ENCODE measurements at places on chromosomes 3 and 15. TPM values are rescaled to one million over a fixed set of nuclear protein-coding genes. Genes with fewer than 3 reads are reported as not detected.

The SPTBN5 gene
- not detected for total RNA-seq

The SLC27A2 gene
- total RNA-seq: 2.1 TPM

The CCDC13 gene
- total RNA-seq: not detected

The RTP4 gene
- total RNA-seq: not detected

The TGM4 gene
- 0.04 TPM for total RNA-seq

The IGSF11 gene
- total RNA-seq: 4.1 TPM

The TMEM207 gene
- total RNA-seq: not detected

The SCAANT1 gene
- not detected for total RNA-seq

DNA sequence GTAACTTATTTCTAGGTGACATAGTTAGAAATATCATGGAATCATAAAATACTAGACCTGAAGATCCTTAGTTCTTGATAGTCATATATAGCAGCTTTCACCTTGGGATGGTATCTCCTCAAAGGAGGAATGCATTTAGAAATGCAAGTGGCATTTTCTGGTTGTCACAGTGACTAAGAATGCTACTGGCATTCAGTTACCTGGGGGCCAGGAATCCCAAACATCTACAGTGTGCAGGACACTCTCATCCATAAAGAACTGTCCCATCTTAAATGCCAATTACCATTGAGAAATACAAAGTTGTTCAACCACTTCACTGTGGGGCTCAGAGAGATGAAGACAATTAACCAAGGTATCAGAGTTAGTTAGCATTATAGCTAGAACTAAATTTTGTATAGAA lies 36.7 kb downstream of the MYH15 start:
- H3K4me1 ChIP-seq: peaks cover 7% of the 10 kb centered on the region
- H3K36me3 ChIP-seq: no peaks in the 10 kb centered on the region
- no peaks in the 10 kb centered on the region for H3K27me3 ChIP-seq
- DNase-seq: no peak

DNA sequence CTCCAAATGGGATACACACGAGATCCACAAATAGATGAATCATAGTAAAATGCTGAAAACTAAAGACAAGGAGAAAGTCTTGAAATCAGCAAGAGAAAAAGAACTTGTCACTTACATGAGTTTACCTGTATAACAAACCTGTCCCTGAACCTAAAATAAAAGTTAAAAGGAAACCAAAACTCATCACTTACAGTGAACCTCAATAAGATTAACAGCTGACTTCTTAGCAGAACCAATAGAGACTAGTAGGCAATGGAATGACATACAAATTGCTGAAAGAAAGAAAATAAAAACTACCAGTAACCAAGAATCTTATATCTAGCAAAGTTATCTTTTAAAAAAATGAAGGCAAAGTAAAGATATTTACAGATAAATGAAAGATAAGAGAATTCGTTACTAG lies 27.4 kb downstream of the SEC22A start:
- H3K4me1 ChIP-seq: no peaks in the 10 kb centered on the region
- H3K36me3 ChIP-seq: peaks cover 11% of the 10 kb centered on the region
- no peaks in the 10 kb centered on the region for H3K27me3 ChIP-seq

GRCh38 chr3:170128259-170128976 lies 53.1 kb downstream of the PHC3 start:
- DNase-seq: no peak
- H3K4me3 ChIP-seq: no peak overlapping the region
- H3K36me3 ChIP-seq: peaks cover 16% of the 10 kb centered on the region
- H3K27me3 ChIP-seq: no peaks in the 10 kb centered on the region

DNA sequence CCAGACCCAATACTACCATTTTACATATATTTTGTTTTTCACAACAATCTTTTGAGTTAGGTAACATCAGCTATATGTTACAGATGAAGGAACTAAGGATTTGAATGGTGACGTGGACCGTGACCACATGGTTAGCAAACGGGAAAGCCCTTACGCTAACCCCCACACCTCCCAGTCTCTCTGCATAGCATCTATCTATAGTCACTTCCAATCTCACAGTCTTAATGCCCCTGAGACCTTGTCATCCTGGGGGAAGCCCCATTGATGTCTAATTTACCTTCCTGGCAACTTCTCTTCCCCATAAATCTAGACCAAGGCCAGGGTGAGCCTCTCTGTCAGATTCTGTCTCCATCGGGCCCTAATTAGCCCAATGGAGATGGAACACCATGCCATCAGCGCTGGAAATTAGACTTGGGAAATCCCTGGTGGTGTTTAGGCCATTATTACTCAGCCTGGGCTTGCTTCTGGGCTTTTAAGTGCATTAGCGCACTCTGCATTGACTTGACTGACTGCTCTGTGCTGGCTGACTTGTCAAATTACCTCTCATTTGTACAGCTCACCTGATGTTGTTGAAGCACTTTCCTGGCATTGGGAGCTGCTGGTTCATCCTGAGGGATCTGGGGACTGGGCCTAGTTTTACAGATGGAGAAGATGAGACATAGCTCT lies 34.0 kb upstream of the SH3GL3 start:
- H3K27ac ChIP-seq: no peak overlapping the region
- no peaks in the 10 kb centered on the region for H3K36me3 ChIP-seq
- no peaks in the 10 kb centered on the region for H3K27me3 ChIP-seq
- no peak for DNase-seq
- no peak overlapping the region for H3K4me3 ChIP-seq

DNA sequence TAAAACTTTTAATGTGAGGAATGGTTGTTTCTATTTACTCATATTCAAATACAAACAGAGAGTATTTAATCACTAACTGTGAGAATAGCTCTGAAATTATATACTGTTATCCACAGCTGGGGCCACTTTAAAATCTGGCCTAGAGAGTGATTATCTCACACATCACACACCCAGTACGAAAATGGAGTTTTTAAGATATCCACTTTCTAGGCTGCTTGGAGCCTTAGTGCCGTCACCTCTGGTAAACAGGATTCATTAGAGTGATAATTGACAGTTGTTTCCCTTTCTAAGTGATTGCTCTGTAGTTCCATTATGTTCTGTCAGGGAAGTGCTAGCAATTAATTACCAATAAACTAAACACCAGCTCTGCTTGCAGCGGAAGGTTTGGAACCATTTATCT lies 942.4 kb downstream of the FHIT start:
- H3K27me3 ChIP-seq: no peaks in the 10 kb centered on the region
- no peak for DNase-seq
- no peak overlapping the region for H3K4me3 ChIP-seq
- H3K27ac ChIP-seq: no peak overlapping the region
- H3K36me3 ChIP-seq: no peaks in the 10 kb centered on the region
- H3K4me1 ChIP-seq: peaks cover 3% of the 10 kb centered on the region

DNA sequence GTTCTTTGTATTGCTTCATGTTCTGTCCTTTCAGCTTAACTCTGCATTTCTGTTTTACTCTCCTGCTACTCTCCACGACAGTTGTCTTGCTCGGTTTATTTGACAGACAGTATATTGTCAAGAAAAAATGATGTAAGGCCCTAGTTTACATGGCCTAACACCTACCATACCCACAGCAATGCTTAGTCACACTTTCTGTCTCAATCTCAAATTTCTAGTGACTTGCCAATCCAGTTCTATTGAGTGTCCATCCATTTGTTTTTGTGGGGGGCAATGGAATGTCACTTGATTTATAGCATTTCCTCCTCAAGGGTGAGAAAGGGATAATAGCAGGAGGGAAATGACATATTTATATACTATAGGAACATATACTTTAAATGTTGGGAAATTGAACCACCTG lies 676.2 kb downstream of the NAALADL2 start:
- H3K4me1 ChIP-seq: no peaks in the 10 kb centered on the region
- no peak overlapping the region for H3K4me3 ChIP-seq
- H3K36me3 ChIP-seq: no peaks in the 10 kb centered on the region

DNA sequence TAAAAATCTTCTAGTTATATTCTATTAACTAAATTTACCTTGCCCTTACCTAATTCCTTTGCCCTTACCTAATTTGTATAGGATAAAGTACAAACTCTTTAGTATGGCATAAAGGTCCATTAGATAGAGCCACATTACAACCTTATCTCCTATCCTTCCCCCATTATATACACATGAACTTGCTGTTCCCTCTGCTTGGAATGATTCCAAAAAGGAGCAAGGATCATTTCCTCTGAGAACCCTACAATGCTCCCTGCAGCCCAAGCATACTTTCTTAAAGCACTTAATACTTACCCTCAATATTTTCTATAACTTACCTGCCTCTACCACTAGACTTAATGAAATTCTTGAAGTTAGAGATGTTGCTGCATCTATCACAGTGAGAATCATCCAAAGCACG lies 118.9 kb upstream of the CCDC54 start:
- no peaks in the 10 kb centered on the region for H3K27me3 ChIP-seq
- no peaks in the 10 kb centered on the region for H3K36me3 ChIP-seq
- H3K4me3 ChIP-seq: no peak overlapping the region
- H3K4me1 ChIP-seq: no peaks in the 10 kb centered on the region
- H3K27ac ChIP-seq: no peak overlapping the region
- DNase-seq: no peak

- no peaks in the 10 kb centered on the region for H3K36me3 ChIP-seq
- H3K27ac ChIP-seq: no peak overlapping the region
- H3K27me3 ChIP-seq: no peaks in the 10 kb centered on the region
- no peak for DNase-seq
- no peak overlapping the region for H3K4me3 ChIP-seq
Measured at GRCh38 chr3:193879864-193880242, 256.1 kb upstream of the HES1 start.

DNA sequence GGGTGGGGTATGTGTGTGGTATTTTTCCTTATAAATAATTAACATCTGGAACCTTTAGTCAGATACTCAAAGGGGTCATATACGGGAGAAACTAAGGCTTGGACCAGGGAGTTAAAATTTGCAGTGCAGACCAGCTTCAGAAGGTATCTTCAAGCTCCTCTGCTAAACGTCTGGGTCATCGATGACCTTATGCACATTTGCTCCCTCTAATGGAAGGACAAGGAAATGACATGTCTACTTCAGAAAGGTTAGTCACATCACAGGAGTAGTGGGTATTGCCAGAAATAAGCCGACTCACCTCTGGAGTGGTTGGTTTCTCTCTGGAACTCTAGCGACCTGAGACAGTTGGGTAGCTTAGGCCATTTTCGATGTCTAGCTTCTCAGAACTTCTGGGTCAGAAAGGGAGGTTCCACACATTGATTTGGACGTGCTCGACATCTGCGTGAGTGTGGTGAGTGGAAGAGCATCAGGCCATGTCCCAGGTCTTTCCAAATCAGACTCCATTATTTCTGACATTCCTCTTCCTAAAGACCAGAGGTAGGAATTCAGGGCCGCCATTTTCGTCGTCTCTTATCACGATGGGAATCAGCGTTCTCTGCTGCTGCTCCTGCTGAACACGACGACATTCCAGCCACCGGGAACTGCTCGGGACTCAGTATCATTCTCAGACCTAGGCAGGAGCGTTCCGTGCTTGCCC lies 31.8 kb upstream of the RASA2 start:
- peak; percentile 74 for DNase-seq
- no peak overlapping the region for H3K4me3 ChIP-seq
- no peaks in the 10 kb centered on the region for H3K4me1 ChIP-seq
- no peaks in the 10 kb centered on the region for H3K36me3 ChIP-seq
- no peak overlapping the region for H3K27ac ChIP-seq
- H3K27me3 ChIP-seq: no peaks in the 10 kb centered on the region

DNA sequence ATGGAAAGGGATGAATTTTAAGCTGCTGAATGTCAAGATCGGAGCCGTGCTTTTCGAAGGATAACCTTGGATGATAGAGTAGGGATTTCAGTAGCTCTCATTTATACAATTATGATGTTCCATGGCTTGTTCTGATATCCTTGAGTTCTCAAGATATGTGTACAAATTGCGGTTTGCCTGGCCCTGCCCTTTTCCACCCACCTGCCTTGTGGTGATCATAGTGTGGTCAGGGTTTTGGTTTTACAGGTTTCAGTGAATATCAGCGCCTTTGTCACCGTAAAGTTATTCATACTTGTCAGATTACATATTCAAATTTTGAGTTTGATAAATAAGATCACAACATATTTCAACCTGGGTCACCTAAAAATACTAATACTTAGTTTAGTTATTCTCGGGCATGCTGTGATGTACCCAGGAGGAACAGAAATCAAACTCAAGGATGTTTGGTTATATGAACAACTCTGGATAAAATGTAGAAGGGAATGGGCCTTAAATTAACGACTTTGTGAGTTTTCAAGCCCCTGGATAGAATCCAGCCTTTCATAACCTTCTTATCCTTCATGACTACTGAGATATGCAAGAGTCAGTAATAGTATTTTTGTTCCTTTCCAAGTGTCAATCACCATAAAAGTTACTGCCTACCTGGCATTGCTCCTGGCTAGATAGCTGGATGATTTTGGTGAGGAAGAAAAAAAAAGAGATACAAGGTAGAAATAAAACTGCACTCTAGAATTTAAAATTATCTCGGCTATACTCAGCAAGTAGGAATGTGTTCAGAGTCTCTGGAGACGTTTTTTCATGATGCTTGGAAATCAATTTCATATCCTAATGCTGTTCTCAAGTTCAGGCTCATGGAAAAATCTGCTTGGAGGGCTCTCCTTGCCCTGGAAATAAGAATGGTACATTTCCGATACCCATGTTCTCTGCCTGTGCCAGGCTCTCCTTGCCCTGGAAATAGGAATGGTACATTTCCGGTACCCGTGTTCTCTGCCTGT lies 209.2 kb upstream of the TPRG1 start:
- H3K4me3 ChIP-seq: no peak overlapping the region
- no peaks in the 10 kb centered on the region for H3K27me3 ChIP-seq
- no peak overlapping the region for H3K27ac ChIP-seq
- H3K4me1 ChIP-seq: peaks cover 4% of the 10 kb centered on the region
- no peaks in the 10 kb centered on the region for H3K36me3 ChIP-seq

GRCh38 chr3:190773948-190774347 lies 88.5 kb downstream of the GMNC start:
- no peak overlapping the region for H3K27ac ChIP-seq
- DNase-seq: no peak
- H3K4me1 ChIP-seq: no peaks in the 10 kb centered on the region

DNA sequence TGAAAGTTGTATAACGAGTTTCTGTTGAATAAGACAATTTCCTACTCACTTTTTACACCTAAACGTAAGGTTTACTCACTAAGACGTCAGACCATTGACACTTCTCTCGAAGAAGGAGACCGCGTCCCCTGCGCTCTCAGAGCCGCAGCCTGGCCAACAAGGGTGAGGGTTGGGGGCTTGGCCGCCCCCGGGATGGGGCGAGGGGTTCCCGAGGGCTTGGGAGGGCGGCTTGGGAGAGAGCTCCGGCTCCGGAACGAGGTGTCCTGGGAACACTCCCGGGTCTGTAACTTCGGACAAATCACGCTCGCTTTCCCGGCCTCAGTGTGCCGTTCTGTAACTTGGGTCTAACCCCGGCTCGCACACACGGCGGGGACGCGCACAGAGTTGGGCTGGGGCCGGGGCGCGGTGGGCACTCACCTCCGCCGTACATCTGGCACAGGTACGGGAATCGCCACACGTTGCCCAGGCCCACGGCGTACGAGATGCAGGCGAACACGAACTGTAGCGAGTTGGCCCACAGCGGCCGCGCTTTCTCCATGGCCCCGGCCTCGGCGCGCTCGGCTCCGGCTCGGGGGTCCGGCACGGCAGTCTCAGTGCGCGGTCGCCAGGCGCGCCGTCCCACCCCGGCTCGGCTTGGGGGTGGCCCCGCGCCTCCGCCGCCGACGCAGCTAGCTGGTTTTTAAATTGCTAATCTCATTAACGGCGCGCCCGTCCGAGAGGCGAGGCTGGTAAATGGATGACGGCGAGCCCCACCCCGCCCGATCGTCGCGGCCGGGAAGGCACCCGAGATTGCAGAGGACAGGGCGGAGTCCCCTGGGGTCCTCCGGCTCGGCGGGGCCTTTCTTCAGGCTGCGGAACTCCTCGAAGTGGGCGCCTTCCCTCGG lies at the start of gene SLC6A20:
Gene SLC6A20 (minus strand): TSS at position 655 of the 884 bp plus-strand sequence. CDS start 117 bp downstream, at position 538.
- H3K27ac ChIP-seq: no peak within 1 kb of the TSS
- H3K4me1 ChIP-seq: peaks cover 6% of the 10 kb centered on the region
- H3K27me3 ChIP-seq: peaks cover 71% of the 10 kb centered on the region
- no peaks in the 10 kb centered on the region for H3K36me3 ChIP-seq
- peak; percentile 84 for DNase-seq
- peak within 1 kb of the TSS; percentile 53 for H3K4me3 ChIP-seq

Data from neural progenitor cell (in vitro differentiated cells).